ENCODE measurements at places on chromosomes 13 and 19.
A peak's percentile ranks its signal among the peaks of the same experiment; 100 is the strongest.

DNA sequence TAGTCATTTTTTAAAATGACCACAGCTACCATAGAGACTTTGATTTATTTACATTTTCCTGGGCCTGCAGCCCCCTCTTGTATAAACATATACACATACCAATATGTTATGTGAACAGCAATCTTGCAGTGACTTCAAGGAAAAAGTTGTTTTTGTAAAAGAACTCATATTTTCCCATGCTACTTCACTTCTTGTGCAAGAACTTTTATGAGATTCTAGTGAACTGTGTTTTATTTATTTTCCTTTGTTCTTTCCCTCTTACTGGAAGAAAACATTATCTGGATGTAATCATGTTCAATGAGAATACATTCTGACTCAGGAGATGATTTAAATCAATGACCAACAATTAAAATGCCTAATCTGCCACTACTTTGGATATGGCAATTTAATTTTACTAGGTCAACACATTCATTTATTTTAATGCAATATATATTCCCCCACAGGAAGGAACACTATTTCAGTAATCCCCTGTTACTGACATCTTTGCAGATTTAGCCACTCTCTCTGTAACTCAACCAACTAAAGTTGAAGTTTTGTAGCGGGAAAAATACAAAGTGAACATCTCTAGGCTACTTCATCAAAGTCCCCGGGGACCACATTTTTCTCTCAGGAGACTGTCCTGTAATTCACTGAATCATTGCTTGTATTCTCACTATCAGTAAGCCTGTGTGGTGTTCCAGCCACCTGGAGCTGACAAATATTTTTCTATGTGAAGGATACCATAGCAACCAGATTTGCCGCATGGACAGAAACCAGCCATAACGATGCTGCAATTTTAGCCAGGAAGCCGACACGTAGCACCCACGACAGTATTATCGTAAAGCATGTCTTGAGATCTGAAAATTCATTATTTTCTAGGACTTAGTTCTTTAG, 90.5 kb downstream of the STARD13 start:
- DNase-seq = peak; percentile 59

GRCh38 chr19:575527-576506, 3.4 kb downstream of the BSG start:
- no peak for DNase-seq

DNA sequence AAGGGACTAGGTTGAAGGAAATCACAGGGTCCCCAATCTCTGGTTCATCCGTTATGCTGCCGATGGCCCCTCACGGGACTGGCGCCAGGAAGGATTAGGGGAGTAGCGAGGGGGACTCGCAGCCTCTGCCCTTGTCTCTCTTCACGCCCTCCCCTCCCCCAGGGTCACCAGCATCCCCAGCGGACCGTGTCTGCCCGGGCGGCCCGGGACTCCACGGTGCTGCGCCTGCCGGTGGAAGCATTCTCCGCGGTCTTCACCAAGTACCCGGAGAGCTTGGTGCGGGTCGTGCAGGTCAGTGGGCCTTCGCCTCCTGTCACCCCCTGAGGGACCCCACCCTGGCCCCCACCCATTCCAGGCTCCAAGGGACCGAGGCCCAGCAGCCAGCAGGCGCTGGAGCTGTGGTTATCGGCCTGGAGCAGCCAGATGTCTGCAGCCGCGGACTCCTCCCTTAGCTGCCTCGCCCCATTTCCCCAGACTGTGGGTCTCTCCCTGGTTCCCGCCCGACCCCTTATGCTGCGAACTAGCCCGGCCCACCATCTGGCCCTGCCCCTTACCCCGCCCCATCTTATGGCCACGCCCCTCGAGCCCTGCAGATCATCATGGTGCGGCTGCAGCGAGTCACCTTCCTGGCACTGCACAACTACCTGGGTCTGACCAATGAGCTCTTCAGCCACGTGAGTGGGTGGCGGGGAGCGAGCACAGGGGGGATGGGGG, 5.4 kb downstream of the PNPLA6 start:
- no peak for DNase-seq

- DNase-seq = no peak
These were observed 139.4 kb downstream of the FREM2 start for GRCh38 chr13:38826182-38826813.

GRCh38 chr13:52851137-52851962, 2.9 kb upstream of the PCDH8 start:
- peak; percentile 90 for DNase-seq

DNA sequence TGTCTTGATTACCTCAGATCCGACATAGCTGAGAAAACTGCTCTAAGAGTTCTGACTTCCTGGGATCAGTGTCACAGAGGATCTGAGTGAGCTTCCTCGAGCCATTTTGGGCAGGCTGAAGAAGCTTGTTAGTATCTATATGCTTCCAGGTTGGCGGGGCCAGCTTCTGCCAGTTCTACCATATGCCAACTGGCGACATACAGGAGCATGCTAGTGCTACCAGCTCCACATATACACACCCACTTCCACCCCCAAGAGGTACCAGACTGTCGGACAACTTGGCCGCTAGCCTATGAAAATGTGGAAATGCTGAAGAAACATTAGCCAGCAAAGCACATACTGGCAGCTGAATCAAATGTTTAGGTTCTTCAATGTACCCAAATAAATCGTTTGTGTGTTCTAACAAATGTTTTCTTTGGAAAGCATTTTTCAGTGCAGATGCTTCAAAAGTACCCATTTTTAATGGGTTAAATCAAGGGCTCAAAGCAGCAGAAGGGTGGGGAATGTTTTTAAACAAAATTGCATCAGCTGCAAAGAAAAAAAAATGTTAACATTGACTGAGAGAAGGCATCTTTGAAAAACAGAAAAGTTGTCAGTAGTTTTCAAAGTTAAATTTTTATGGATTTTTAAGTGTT, 163.7 kb downstream of the KLF12 start:
- DNase-seq = no peak

DNA sequence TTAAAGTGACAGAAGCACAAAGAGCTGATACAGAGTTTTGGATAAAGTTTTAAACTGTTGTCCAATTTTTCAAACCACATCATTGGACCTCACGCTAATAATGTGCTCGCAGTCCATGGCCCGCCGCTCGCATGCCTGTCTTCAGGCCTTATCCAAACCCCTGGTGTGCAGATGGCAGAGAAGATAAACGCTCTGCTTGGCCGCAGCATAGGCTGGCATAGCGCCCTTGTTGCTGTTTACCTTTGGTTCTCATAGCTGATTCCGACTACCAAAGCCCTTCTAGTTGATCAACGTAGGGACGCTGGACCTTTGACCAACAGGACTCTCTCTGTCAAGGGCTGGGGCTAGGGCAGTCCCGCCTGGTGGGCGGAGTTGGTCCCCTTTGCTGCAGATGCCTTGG, 23.5 kb upstream of the QTRT1 start:
- DNase-seq = no peak

- DNase-seq = peak; percentile 60
These were observed 33.6 kb downstream of the ZNF383 start for GRCh38 chr19:37251308-37252229.

DNA sequence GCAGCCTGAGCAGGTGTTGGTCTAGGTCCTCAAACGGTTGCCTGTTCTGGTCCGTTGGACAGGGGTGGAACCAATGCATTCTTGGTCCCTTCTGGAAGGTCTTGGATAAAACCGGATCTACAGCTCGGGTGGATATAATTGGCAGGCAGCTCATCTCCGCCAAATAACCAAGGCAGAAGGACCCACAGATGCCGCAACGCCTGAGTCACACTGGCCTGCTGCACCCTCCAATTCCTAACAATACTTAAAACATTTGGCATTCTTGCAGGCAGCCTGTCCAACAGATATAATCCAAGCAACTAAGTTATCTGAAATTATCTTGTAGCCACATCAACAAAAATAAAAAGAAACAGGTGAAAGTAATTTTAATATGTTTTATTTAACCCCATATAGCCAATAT, 59.0 kb upstream of the FGF14 start:
- DNase-seq = no peak

GRCh38 chr13:99614465-99614885, 113.2 kb downstream of the TM9SF2 start:
- DNase-seq = peak; percentile 43

GRCh38 chr13:99403458-99403971, 96.3 kb upstream of the GPR183 start:
- peak; percentile 15 for DNase-seq

DNA sequence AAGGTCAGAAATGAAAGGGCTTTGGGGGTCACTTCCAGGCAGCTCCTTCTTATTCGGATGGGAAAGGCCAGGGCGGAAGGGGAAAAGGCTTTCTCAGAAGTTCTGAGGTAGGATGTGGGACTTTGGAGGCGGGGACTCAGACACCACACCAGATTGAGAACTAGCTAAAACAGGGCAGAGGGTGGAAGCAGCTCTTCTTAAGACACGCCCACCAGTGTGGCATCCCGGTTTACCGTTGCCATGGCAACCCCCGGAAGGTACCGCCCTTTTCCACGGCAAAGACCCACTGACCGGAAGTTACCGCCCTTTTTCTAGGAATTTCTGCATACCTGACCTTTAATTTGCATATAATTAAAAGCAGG, 3.8 kb upstream of the LILRA5 start:
- DNase-seq = peak; percentile 73

- no peak for DNase-seq
These were observed 12.5 kb downstream of the LAIR2 start for GRCh38 chr19:54515156-54515555.

DNA sequence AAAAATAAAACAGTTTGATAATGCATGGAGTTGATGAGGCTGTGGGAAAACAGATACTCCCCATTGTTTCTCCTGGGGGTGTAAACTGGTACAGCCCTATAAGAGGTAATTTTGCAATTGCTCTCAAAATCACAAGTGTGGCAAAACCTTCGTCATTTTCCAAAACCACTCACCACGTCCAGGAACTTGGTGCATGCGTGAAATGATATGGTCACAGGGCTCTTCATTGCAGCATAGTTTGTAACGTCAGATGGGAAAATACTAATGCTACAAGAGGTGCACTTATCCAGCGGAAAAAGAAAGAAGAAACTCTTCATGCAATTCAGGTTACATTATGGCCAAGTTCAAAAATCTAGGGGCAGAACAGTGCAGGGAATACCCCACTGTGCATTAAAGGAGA, 11.9 kb upstream of the PLAUR start:
- no peak for DNase-seq

GRCh38 chr19:47427241-47428176, 8.2 kb upstream of the MEIS3 start:
- DNase-seq = peak; percentile 76

GRCh38 chr13:20546556-20546955, 20.4 kb upstream of the IFT88 start:
- DNase-seq = no peak

DNA sequence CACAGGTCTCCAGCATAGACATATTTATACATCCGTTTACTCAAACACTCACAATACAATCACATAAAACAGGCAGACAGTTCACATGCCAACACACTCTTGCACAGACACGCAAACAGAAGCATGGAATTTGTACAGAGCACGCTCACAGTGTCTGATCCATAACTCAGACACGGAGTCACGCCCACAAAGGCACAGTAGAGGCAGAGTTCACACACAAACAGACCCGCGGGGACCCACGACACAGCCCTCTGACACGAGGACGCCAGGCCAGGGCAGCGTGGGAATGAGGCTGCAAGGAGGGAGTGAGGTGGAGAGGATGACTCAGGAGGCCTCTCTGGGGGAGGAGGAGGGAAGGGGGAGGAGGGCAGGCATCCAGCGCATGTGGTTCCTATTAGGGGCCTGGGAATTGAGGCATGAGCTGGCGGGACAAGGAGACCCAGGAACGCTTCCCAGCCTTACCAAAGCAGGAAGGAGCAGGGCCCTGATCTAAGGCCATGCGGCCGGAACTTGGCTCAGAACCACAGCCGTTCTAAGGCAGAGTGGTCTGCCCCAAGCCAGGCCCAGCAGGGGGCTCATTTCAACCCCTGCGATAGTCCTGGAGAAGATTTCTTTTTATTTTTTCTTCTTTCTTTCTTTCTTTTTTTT, 9.1 kb upstream of the OLFM2 start:
- no peak for DNase-seq

DNA sequence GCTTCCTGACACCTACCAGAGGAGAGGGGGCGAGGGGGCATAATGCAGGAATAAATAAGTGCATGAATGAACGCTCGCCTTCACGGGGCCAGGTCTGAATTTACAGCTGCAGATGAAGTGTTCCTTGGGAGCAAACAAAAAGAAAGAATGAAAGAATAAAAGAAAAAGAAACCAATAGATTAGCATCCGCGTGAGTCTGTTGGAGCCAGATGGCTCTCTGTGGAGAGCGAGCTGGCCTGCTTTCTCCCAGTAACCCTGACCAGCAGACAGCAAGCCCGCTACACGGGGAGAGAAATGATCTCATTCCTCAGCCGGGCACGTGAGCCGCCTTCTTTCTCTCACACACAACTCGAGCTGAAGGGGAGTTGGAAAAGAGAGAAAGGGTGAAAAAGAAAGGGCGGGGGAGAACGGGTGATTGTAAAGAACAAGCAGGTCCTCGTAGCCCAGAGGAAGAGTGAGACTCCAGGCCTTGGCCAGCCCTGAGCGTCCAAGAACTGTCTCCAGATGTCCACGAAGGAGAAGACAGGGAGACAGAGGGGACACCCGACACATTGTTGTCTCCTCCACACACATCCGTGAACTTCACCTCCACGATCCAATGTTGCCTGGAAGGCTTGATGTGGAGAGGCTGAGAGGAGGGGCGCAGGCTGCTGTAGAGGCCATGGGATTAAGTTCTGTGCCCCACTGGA, 81.4 kb downstream of the RNASEH2B start:
- no peak for DNase-seq

- no peak for DNase-seq
These were observed 18.3 kb downstream of the KCNN1 start for GRCh38 chr19:17985037-17985818.

DNA sequence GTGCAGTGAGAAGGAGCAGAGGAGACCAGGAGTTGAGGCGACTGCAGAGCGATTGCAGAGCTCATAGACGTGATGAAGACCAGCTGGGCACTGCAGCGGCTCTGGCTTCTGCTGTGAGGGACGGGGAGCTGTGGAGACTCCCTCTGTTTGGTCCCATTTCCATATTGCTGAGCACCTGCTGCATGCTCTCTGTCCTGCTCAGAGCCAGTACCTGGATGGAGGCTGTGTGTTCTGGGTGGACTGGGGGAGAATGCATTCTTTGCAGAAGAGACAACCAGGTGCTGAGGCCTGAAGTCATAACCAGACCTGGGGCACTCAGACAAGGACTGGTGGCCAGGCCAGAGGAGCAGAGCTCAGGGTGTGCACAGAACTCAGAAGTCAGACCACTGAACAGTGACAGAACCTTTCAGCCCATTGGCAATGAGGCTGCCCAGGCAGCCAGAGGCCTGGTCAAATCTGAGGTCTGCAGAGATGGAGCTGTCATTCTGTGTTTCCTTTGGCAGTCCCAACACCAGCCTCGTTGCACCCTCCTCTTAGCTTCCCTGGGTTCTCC, 1.3 kb upstream of the A1BG start:
- DNase-seq = no peak

DNA sequence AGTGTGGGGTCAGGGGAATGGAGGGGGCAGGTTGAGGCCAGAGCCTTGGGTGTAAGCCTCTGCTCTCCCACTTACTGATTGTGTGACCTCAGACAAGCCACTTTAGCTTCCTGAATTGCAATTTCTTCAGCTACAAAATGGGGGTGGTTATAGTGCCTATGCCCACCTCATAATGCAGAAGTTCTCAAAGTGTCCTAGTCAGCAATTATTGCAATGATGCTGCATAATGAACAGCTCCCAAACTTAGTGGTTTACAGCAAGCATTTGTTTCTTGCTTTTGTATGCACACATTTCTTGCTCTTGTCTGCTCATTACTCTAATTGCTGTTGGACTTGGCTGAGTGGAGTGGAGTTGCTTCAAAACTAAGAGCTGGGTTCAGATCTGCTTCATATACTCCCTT, 36.0 kb downstream of the CYP4F22 start:
- DNase-seq = no peak

- no peak for DNase-seq
These were observed 11.3 kb downstream of the PEAK3 start for GRCh38 chr19:2270423-2271233.

Measured in NCI-H526 (cell line).